Camera-type eye (tissue), 1 donor: ENCODE measurements at places on chromosomes 11 and 22. TPM values are rescaled to one million over a fixed set of nuclear protein-coding genes. Genes with fewer than 3 reads are reported as not detected.

The APLNR gene
- 42.7 TPM for total RNA-seq

The METTL15 gene
- total RNA-seq = 31.1 TPM

The KCTD14 gene
- 2.7 TPM for total RNA-seq

The CNTF gene
- 1.8 TPM for total RNA-seq

The TRIM49 gene
- not detected for total RNA-seq

The RANBP1 gene
- total RNA-seq = 153 TPM
